ENCODE measurements at places on chromosomes 11 and 22. TPM values are rescaled to one million over a fixed set of nuclear protein-coding genes. Genes with fewer than 3 reads are reported as not detected.

The TREH gene
- not detected for total RNA-seq

The GSTT2B gene
- total RNA-seq, result not detected

The OR5AK2 gene
- total RNA-seq, result not detected

The CSNK2A3 gene
- total RNA-seq, result not detected

GRCh38 chr11:17244046-17244445, 32.5 kb upstream of the NUCB2 start:
- DNase-seq, result no peak

GRCh38 chr11:73325036-73325981, 17.2 kb downstream of the ARHGEF17 start:
- DNase-seq, result no peak

DNA sequence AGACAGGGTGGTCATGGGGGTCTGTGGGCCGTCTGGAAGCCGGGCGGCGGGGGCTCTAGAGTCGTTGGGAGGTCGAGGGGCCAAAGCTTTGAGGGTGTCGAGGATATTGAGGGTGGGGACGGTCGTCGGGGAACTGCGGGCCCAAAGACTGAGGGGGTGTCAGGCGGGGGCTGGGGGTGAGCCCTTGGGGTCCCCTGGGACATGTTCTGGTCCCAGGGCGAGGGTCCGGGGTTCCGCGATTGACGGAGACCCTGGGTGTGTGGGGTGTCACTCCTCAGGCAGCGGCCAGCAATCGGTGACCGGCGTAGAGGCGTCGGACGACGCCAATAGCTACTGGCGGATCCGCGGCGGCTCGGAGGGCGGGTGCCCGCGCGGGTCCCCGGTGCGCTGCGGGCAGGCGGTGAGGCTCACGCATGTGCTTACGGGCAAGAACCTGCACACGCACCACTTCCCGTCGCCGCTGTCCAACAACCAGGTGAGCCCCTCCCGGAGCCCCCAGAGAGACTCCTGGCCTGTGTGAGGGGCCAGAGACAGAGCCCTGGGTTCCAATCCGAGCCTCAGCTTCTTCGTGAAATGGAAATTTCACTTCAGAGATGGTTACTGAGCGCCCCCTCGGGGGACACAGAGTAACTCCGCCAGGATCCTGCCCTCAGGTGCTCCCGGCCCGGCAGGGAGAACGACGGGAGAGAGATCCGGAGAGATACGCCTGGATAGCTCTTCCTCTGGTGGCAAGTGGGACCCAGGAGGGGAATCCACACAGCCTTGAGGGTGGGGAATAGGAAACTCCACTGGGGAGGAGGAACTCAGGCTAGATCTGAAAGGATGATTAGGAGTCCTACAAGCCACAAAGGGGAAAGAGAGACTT, 714 bp downstream of the SDF2L1 start:
- peak; percentile 48 for DNase-seq

- no peak for DNase-seq
These were observed 14.3 kb upstream of the ACCSL start for GRCh38 chr11:44033411-44033850.

- no peak for DNase-seq
These were observed 12.3 kb upstream of the CABP2 start for GRCh38 chr11:67535561-67535960.

DNA sequence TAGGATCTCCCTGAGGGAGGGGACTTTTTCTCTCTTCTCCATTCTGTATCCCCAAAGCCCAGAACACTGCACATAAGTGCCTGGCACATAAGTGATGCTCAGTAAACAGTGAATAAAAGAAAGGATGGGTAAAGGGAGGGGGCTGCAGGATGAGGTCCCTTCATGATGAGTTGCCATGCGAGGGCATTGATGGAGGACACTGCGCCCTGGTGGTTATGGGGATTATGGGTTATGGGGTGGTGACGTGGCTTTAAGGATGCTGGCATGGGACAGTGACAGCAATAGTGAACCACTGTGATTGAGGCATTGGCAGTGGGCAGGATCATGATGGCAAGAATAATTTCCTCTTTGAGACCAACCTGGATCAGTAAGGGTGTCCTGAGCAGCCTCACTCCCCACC, 43.9 kb upstream of the LRRC32 start:
- no peak for DNase-seq

DNA sequence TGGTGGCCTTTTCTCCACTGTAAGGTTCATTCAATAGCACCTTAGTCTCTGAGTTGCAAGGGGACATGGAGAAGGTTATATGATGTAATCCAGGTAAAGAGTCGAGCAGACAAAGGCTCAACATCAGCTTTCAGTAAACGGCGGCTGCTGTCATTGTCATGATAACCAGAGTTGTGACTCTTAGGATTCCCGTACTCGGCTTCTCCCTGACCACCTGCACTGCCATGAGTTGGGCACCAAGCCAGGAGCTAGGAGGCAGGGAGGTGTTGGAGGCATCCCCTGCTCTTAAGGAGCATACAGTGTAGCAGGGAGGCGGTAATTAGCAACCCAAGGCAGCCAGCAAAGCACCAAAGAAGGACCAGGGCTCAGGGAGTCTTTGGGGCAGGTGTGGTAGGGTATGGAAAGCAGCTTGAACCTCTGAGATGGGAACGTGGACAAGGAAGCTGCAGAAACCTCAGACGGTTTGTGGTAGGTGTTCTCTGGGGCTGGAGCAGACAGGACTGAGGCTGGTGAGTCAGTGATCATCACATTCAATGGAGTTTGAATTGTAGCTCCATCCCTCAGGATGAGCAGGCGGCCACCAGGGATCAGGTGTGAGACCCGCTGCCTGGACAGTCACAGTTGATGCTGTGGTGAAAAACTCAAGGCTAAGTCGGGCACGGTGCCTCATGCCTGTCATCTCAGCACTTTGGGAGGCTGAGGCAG, 31.7 kb downstream of the LIF start:
- DNase-seq, result no peak

DNA sequence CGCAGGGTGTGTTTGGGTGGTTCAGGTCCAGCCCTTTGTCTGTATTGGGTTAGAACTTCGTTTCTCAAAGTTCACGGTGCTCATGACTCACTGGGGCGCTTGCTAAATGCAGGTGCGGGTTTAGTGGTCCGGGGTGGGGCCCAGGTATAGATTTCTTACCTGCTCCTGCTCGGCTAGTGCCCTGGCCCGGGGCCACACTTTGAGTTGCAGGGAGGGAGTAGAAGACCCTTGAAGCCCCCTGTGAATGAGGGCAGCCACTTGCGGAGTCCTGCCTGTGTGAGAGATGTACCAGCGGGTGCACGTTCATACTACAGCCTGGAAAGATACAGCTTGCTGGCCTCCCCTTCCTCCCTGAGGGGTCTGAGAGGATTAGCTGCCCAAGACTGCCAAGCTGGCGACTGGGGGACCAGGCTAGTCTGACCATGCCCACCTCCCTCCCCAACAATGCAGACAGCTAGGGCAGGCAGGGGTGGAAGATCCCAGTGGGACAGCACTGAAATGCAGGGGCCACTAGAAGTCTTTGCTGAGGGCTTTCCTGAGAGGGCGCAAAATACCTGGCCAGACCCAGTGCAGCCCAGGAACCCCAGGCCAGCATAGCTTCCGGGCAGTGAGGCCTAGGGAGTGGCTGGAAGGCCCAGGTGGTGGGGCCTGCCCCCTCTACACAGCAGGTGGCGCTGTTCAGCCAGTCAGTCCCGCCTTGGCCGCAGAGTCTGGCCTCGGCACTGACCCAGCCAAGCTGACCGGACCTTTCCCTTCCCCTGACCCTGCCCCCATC, 5.1 kb upstream of the MYRF start:
- peak; percentile 50 for DNase-seq

GRCh38 chr22:44317886-44318637, 5.3 kb upstream of the SHISAL1 start:
- DNase-seq, result no peak

GRCh38 chr11:118896472-118896913, 12.8 kb downstream of the CXCR5 start:
- DNase-seq, result no peak
